ELR (cell line): ENCODE measurements at places on chromosomes 5 and 9.

DNA sequence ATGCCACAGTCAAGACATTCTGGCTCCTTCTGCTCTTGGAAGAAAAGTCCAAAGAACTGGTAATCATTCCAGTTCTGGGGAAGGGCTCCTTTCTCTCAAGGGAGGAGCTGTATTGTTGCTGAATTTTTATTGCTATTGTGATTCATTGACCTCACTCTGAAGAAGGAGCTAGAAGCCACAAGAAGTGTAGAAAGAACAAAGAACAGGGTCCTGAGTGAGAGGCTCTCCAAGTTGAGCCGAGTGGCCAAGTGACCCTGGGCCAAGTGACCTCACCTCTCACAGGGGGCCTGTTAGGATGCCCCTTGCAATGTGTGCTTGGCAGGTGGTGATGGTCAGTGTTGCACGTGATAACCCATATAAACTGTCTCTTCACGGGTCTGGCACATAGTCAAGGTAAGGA is 173.3 kb downstream of the FGF18 start:
- peak; percentile 17 for DNase-seq

DNA sequence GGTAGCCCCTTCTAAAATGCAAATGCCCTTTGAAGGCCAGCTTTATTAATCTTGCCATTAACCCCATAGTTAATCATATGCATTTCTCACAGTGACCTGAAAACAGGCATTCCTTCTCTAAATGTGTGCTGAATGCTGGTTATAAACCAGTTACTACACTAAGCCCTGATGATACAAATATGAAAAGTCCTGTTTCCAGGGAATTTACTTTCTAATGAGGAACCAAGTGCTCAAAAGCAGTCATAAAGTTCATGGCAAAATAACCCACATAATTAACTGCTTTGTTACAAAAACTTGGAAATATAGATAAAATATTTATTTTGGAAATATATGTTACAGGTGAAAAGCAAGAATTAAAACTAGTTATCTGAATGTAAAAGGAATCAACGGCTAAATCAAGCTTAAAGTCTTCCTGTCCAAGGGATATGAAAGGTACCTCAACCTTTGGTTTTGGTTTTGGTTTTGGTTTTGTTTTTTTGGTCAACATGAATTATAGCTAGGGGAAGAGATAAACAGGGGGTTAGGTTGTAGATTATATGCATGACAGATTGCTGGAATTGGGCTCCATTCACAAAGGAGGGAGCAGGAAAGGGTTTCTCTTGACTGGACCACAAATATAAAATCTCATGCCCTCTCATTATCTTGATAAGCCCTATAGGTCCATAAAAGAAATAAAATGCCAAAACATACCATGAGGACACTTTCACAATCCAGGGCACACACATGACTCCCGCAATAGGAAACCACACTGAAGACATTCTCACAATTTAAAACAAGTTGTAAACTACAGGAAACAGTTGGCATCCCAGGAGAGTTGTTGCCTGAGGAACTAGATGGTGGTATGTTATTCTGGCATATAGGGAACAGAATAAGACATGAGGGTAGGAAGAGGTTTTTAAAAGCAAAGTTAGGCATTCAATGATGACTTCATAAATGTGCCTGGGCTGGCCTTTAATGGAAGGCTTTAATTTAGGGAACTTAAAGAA is 46.7 kb upstream of the MACIR start:
- DNase-seq = no peak

GRCh38 chr5:175444060-175444904 is at the start of gene DRD1:
Gene DRD1 (minus strand): TSS chr5:175444182. CDS start chr5:175443099, 1,083 bp downstream.
- peak; percentile 25 for DNase-seq

- DNase-seq = no peak
These were observed 16.8 kb downstream of the NDFIP1 start for GRCh38 chr5:142125378-142125777.

DNA sequence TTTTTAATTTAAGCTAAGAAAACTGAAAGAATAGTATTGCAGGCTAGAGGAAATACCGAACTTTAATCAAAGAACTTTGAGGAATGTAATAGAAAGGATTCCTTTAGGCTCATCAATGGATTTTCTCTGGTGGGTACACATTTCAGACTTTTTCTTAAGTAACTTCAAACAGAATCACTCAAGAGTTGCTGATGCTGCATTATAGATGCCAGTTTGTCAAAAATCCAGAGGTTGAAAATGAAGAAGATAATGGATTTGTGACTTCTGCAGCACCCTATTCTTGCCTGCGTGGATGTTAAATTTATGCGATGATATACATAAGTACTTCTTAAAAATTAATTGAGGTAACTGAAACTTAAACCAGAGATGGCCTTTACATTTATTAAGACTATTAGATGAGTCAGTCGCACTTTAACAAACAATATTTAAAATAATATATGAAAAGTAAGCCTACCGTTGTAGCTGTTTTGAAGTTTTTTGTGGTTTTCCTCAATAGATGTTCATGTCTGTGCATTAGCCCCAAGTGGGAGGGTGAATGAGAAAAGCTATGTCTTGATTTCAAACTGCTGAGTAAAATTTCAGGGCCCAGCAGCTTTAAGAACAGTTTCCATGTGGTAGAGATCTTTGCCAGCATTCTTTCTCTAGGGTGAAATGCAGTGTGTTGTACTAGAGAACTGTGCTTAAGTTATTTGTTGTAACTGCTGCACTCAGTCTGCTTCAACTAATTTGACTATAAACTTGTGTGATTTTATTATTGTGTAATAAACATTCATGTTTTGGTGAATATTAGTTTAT is at the start of gene OGN:
TSS of gene OGN (minus strand) at position 537 of the 795 bp plus-strand sequence. CDS start 1,171 bp downstream, outside the sequence.
- no peak for DNase-seq

DNA sequence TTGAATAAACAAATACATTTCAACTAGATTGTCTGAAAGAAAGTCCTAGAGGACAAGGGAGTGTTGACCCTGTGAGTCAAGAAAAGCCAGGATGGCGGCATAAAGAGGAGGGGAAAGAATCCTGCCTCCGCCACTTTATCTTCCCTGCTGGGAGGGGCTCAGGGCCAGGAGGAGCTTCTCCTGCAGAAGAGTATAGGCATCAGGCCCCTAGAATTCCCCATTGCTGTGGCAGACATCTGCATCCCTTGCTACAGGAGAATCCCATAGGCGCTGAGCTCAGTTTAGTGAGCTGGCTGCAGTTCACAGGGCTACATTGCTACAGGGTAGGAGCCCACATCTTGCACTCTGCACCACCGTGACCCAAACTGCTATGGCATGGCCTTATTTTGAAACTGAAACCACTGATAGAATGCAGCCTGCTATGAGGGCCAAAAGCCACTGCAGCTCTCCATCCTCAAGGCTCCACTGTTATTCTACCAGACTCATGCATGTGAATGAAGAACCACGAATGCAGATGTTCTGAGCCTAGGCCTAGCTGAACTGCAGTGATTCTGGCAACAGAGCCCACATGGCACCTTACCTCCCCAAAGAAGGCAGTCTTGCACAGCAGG is 941.4 kb upstream of the CTNND2 start:
- no peak for DNase-seq

DNA sequence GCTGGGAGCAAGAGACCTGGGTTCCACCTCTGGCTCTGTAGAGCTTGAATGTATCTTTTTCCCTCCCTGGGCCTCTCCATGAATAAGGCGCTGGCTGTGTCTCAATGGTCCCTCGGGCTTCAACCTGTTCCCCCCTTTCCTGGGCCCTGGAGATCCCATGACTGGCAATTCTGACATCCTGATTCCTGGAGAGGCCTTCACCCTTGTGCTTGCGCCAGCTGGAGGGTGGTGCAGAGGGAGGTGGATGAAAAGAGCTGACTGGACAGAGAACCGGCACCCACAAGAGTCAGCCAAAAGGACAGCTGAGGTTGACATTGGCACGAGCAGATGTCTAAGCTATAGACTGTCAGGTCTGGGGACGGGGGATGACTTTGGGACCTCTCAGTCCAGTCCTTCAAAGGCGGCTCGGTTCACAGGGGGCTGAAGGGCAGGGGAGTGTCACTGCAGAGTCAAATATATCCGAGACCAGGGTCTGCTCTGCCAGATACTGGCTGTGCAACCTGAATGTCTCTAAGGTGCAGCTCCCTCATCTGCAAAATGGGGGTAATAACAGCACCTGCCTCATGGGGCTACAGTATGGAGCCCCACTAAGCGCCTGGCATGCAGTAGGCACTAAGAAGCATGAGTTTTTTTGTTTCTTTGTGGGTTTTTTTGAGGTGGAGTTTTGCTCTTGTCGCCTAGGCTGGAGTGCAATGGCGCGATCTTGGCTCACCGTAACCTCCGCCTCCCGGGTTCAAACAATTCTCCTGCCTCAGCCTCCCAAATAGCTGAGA is 13.8 kb downstream of the DNM1 start:
- no peak for DNase-seq

DNA sequence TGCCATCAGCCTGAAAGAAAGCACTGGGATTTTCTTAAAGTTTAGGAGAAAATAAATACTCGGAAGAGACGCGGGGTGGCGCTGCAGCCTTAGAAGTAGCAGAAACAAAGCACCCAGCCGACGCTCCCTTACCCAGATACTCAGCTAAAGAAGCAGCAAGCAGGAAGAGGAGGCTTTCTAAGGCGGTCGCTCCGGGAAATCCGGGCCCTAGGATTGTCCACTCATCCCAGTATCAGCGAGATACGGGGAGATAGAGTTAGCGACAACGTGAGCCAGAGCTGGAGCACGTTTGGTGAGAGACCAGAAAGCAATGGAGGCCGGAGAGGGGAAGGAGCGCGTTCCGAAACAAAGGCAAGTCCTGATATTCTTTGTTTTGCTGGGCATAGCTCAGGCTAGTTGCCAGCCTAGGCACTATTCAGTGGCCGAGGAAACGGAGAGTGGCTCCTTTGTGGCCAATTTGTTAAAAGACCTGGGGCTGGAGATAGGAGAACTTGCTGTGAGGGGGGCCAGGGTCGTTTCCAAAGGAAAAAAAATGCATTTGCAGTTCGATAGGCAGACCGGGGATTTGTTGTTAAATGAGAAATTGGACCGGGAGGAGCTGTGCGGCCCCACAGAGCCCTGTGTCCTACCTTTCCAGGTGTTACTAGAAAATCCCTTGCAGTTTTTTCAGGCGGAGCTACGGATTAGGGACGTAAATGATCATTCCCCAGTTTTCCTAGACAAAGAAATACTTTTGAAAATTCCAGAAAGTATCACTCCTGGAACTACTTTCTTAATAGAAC is at the start of gene PCDHB2:
TSS of gene PCDHB2 (plus strand) at position 135 of the 782 bp plus-strand sequence. CDS start at position 311, 176 bp downstream.
- peak; percentile 9 for DNase-seq

DNA sequence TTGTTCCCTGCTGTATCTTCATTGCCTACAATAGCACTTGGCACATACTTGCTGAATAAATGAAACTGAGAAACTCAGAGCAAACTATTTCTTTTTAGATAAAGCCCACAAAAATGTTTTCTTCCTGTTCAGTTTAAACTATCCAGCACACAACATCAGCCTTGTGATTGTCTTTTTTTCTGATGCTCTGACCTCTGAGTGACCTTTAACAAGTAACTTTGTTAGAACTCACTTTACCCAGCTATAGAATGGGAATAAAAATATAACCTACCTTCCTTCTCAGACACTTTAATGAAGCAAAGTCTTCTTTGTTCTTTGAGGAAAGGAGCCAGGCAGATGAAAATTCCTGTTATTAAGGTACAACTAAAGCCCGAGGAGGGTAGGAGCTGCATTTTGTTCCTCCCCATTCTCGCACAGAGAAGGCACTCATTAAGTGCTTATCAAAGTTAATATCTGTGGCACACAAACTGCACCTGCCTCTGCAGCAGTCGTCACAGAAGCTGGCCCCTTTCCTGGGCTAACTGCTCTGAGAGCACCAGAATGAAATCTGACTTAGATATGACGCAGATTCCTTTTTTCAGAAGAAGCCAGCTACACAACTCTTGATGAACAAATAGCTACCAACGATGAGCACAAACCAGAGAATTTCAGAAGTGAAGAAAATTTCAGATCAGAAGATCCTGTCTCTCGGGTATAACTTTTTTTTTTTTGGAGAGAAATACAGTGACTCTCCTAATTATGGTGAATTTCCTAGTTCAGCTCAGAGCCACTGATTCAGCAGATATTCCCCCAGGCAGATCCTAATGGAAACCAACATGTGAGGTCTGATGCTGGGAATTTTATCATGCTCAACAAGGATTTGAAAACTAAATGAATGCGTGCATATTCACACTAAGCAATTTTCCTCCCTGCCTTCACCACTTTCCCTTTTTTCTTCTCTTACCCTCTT is 31.0 kb upstream of the NR3C1 start:
- DNase-seq = no peak

DNA sequence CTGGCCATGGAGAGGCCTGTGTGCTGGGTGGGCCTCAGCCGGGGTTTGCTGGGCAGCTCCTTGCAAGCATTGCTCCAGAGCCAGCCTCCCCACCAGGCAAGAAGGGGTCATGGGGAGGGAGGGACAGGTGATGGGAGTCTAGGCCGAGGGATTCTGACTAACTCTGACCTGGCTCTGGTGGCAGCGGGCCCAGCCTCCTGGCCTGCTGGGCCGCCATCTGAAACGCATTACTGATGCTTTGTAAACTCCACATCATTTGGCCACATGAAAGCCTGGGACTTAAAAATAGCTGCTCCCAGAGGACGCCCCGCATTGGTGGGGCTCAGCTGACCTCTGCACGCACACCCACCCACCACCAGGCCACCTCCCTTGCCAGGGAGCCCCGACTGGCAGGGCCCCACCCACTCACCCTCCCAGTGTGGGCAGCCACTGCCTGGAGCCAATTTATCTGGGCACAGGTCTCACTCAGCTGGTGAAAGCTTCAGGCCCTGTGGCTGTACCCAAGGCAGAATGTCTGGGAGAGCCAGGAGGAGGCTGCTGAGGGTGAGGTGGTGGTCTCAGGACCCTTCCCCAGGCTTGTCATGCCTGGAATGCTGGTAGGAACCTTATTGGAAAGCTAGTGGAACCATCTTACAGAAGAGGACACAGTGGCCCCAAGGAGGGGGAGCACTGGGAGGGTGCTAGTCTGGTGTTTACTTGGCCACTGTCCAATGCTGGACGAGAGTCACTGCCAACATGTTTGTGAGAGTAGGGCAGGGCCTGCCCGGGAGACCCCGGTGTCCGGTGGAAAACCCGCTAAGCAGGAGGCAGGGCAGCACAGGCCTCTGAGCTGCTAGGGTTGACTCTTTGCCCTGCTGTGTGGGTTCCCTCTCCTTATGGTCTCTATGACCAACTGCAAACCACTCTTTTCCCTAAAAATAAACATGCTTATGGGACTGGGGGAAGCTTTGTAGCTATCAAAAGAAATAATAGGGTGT is 10.8 kb downstream of the TCF7 start:
- DNase-seq = peak; percentile 93

- DNase-seq = peak; percentile 77
These were observed at the start of gene ARSI for GRCh38 chr5:150302301-150303069. Gene ARSI (minus strand): TSS chr5:150302905. CDS start chr5:150302373, 532 bp downstream.

DNA sequence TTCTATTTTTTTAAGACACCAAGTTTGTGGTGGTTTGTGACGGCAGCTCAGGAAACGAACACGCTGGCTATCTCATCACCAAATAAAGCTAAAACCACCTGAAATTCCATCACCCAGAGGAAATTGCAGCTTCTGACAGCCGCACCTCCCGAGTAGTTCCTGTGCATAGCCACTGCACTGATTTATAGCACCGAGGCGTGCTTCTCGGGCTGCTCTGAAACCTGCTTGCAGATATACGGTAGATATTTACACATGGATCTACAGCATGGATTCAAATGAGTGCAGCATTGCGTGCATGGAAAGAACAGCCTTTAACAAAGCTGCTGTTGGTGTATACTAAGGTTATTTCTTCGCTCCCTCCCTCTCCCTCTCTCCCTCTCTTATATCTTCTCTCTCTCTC is 153.8 kb downstream of the PHF2 start:
- DNase-seq = no peak
